T-helper 1 cell (primary cell): ENCODE measurements at places on chromosomes 4 and X.

- no peak for DNase-seq
Observed at GRCh38 chrX:34503119-34503518, 154.0 kb downstream of the TMEM47 start.

DNA sequence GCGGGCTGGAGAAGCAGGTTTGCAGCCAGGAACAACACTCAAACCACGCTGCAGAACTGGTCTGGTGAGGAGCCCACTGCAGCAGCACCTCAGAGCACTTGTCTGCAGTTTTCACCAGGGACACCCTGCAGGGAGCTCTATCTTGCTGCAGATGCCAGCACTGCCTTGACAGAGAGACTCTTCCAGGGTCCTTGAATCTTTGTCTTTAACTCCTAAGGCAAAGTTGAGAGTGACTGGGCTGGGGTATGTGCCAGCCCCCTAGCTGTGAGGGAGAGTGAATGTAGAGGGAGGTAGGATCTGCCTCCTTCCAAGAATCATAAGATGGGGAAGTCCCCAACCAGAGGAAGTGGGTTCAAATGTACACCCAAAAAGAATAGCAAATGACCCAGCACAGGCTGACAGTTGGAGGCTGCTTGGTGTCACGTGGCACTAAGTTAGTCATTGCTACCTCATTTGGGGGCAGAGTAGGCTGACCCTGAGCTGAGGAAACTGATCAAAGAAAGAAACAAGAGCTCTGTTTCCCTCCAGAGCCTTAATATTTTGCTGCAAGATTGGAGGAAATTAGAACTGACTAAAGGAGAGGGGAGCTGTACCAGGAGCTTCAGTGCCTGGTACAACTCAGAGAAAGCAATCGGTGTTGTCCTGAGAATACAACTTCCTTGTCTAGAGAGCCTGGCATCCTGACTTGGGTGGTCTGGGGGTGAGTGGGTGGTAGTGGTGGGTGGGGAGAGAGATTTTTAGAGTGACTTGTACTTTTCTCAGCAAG, 28.2 kb upstream of the HUWE1 start:
- peak; percentile 13 for DNase-seq

DNA sequence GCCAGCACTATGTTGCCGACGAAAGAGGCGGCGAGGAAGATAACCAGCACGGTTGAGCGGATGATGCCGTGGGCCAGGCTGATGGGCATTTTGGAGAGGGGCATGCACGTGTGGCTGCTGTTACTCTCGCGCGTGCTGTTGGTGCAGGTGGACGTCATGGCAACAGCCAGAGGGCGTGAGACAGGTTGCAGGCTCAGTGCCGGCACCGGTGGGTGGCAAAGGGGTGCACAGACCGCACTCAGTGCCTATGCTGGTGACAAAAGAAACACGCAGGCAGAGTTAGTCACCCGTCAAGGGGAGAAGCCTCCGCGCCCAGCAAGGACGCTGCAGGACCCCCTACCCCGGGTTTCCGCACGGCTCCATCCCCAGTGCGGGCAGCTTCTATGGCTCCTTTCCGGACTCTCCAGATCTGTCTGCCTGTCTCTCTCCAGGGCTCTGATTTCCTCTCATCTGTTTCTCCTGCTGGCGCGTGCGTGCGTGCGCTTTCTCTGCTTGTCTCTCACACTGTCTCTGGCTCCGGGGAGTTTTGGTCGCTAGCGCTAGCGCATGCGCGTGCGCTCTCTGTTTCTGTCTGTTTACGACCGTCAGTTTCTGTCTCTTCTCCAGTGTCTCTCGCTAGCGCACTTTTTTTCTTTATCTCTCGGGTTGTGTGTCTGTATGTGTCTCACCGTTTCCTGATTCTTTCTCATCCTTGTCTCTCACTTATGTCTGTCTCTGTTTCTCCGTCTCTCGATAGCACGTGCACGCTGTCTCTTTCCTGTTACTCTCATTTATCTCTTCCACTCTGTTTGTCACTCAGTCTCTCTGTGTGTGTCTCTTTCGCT, 2.1 kb downstream of the GPR101 start:
- DNase-seq: peak; percentile 12

- no peak for DNase-seq
Observed at GRCh38 chr4:37802068-37802666, 24.3 kb upstream of the PGM2 start.

DNA sequence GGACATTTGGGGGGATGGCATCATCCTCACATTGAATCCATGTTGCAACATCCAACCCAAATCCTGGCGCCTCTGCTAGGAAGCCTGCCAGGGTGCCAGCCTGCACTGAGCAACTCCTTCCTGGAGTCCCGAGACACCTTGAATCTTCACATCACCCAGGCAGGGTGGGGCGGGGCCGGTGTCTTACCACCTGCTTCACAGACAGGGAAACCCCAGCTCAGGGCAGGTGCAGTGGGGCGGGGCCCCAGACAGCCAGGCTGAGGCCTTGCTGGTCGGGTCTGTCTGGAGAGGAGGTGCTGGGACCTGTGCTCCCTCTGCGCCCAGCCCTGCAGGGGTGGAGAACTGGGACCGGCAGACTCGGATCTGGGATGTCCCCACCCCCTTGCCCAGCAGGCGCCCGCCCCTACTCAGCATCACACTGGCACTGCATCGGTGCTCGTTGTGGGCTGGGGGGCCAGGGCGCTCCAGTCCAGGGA, 31.5 kb upstream of the HTRA3 start:
- no peak for DNase-seq

- no peak for DNase-seq
Observed at GRCh38 chr4:109629775-109630174, 69.7 kb downstream of the MCUB start.

DNA sequence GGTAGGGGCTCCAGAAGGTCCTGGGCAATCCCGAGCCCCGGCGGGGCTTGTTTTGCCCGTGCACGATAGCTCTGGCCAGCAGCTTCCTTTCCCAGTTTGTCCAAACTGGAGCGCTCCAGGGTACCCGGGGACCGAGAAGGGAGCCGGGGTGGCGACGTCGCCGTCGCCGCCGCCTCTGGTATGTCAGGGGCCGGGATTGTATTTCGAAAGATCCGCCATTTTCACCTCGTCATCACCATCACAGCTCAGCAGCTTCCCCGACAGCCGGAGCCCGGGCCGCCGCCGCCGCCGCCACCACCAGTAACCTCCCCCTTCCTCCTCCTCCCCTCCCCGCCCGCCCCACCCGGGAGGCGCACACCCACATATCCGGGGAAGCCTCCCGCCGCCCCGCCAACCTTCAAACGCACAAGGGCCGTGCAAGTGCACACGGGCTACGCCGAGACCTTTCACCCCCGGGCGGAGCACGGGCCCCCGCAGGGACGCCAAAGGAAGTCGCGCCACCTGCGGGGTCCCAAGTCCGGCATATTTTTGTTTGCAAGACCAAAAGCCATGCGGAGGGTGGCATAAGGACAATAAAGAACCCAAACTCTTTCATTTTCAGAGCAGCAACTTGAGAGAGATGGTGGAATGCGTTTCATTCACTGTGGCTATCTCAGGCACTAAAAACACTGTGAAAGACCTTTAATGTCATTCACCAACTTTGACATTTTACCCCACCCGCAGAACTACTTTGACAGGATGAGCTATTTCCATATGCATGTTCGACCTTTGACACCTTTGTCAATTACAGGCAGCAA, at the start of gene LIN54:
Gene LIN54, minus strand, starts transcription at position 302 of the 797 bp plus-strand sequence. CDS start 25,979 bp downstream, outside the sequence.
- peak; percentile 80 for DNase-seq

- no peak for DNase-seq
Observed at GRCh38 chrX:14779580-14779979, 93.3 kb downstream of the FANCB start.

DNA sequence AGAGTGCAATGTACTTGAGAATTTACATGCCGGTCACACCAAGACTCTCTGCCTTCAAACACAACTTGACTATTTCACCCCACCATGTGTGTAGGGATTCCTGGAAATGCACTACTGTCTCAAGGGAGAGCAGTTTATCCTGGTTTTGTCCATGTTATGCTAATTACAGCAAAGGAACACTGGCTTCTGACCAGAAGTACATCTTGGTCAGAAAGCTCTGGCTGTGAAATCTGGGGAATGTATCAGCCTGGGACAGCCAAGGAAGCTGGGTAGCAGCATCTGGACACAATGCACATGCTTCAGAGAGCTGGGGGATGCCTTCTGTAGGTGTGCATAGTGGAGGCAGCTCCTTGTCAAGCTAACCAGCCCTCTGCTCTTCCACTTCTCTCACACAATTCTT, 1432.6 kb upstream of the TENM3 start:
- no peak for DNase-seq

- peak; percentile 16 for DNase-seq
Observed at GRCh38 chr4:68375667-68376559, 26.0 kb upstream of the YTHDC1 start.

- DNase-seq: no peak
Observed at GRCh38 chr4:102799816-102800215, 27.5 kb downstream of the UBE2D3 start.

- no peak for DNase-seq
Observed at GRCh38 chr4:147940171-147940570, 208.3 kb downstream of the ARHGAP10 start.

- no peak for DNase-seq
Observed at GRCh38 chr4:131370846-131371245, 1778.2 kb upstream of the PCDH10 start.
